Stimulated activated CD4-positive, alpha-beta T cell treated with anti-CD3 and anti-CD28 coated beads, Interleukin-1b, Interleukin-23, amount 100 ng/mL, for 1 hour (primary cell): ENCODE measurements at places on chromosomes 2 and 18.

DNA sequence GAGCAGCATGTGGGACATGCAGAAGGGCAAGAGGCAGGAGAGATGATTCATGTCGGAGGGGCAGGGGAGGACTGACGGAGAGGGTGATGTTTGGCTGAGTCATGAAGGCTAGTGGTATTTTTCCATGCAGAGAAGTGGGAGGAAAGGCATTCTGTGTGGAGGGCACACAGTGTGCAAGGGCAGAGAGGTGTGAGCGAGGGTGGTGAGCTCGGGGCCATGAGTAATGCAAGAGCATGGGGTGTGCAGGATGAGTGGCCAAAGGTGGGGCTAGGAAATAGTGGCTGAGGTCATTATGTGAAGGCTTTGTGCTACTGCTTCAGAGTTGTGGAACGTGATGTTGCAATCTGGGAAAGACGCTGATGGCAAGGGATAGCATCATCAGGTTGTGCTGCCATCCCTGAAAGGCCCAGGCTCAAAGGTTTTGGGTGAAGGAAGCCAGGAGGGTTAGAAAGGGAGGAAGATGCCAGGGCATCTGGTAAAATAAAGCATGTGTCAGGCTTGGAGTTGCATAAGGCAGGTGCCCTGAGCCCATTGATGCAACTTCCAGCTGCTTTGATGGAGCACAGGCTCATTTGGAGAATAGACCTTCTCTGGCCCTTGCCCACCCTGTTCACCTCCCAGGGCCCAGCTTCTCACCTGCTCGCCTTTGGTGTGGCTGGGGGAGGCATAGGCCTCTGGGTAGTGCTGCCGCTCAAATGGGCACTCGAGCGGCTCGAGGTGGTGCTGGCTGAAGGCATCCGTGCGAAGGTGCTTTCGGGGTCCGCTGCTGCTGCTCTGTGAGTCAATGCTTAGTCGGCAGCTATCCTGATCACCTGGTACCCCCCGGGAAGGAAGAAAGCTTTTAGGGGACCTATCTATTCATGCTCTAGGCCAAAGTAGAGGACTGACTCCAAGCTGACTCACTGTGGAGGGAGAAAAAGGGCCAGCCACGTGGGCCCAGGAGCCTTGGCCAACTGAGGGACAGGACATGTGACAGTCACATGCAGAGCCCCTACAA, 37.5 kb downstream of the PAX8 start:
- DNase-seq: no peak

GRCh38 chr2:112692495-112692911, 28.3 kb upstream of the NT5DC4 start:
- peak; percentile 12 for DNase-seq

GRCh38 chr2:201171259-201171814, 11.6 kb upstream of the CASP10 start:
- DNase-seq: no peak

GRCh38 chr18:59015531-59016152, 124.0 kb upstream of the SEC11C start:
- DNase-seq: no peak

- no peak for DNase-seq
Measured at GRCh38 chr2:187360286-187360685, 87.8 kb downstream of the CALCRL start.

DNA sequence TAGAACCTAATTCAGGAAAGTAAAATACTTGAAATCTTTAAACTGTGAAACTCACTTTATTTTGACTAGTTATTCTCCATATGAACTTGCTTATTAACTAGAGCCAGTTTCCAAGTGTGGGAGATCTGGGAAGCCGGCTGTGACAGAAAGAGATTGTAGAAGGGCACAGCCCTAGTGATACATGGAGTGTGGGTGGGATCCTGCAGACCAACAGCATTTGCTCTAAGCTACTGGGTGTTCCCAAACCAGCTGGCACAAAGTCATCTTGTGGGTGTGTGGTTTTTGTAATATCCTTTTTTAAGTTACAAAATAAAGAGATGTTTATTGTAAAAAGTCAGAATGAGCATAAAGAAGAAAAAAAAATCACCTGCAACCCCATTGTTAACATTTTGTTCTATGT, 3.4 kb downstream of the DUSP19 start:
- DNase-seq: no peak

DNA sequence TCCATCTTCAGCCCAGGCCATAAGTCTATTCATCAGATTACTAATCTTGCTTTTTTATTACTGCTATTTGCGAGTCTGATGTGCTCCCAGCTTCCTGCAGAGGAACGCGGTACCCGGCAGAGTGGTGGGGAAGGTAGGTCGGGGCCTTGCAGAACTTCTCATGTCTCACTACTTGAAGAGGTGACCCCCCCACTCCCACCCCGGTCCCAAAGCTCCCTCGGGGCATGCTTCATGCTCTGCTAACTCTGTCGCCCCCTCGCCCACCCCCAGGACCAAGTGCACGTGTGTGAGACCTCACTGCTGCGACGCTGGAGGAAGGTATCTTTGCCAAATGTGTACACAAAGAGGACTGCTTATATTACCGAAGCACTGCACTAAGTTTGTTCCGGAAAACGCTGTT, 129.4 kb upstream of the RAB12 start:
- DNase-seq: no peak

DNA sequence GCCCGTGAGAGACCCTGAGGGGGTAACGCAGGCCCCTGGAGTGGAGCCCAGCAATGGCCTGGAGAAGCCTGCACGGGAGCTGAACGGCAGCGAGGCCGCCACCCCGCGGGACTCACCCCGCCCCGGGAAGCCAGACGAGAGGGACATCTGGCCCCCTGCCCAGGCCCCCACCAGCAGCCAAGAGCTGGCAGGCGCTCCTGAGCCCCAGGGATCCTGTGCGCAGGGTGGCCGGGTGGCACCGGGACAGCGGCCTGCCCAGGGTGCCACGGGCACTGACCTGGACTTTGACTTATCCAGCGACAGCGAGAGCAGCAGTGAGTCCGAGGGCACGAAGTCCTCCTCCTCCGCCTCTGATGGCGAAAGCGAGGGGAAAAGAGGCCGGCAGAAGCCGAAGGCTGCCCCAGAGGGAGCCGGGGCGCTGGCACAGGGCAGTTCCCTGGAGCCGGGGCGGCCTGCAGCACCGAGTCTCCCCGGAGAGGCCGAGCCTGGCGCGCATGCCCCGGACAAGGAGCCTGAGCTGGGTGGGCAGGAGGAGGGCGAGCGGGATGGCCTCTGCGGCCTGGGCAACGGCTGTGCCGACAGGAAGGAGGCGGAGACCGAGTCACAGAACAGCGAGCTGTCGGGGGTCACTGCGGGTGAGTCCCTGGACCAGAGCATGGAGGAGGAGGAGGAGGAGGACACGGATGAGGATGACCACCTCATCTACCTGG, 35.1 kb downstream of the CTDP1 start:
- DNase-seq: no peak

DNA sequence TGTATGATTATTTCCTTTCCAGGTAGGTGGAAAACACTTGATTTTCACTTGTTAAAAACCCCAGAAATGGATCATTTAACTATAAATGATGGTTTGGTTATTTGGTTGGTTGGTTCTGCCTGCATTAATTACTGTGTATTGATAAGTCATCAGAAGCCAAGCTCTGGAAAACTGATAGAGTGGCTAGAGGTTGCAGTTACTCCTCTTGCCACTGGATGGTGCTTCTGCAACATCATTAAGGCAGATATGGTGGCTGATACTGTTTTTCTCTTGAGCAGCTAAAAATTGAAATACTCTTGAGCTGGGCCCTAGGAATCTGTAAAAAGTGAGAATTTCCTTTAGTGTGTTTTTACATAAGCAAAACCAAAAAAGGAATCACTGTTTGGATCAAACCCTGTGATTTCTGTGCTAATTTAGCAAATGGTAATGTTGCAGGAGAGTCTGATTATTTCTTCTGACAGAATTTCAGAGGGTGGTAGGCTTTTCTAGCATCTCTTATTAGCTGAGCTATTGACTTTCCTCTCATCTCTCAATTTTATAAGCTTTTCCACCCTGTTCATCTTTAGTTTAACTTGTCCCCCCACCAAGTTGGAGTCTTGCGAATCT, 54.3 kb downstream of the RAB10 start:
- DNase-seq: no peak

DNA sequence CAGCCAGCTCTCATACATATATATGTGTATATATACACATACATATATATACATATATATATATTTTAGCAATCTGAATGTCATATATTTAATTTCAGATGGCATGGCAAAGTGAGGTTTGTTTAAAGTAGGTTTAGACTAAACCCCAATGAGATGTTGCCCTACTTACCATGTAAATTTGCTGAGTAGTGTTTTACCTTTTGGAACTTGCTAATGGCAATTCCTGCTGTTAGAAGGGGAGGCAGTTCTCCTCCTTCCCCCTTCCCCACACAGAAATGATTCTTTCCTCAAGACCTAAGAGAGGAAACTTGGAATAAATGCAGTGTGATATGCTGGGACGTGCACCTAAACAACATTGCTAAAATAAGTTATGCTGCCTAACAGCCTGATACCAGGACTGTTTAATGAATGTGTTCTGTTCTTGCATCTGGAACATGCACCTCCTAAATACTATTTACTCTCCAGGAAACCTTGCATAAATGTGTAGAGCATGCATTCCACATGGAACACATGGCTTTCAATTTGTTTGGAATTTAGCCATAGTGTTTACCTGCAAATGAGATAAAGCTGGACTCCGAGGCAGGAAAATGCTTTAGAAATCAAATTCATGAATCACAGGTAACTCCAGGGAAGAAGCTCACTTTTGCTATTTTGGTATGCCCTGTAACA, 252.9 kb upstream of the SIX3 start:
- DNase-seq: no peak

DNA sequence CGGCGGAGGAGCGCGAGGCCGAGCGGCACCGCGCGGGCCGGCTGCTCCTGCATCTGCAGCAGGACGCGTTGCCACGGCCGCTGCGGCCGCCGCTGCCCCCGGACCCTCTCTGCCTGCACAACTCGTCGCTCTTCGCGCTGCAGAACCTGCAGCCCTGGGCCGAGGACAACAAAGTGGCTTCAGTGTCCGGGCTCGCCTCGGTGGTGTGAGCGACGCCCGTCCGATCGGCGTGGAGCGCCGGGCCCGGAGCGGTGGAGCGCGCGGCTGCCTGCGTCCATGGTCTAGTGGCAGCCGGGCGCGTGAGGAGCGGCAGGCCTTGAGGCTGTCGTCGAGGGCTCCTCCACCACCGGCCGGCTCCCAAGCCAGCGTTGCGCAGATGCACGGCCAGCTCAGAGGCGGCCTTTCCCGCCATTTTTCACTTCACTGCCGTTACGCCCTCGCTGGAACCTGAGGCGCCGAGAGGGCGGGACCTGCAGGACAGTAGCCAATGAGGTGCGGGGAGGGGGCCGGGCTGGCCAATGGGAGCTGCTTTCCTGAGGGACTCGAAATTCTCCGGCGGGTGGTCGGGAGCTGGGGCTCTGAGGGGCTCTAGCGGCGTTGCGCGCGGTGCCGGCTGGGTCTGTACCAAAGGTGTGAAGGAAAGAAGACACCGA, 1.9 kb downstream of the TLX2 start:
- DNase-seq: peak; percentile 74
